Stimulated activated CD4-positive, alpha-beta T cell treated with anti-CD3 and anti-CD28 coated beads, Interleukin-1b, Interleukin-23, amount 100 ng/mL, for 1 hour (primary cell): ENCODE measurements at places on chromosomes 5 and 9.
A peak's percentile ranks its signal among the peaks of the same experiment; 100 is the strongest.

DNA sequence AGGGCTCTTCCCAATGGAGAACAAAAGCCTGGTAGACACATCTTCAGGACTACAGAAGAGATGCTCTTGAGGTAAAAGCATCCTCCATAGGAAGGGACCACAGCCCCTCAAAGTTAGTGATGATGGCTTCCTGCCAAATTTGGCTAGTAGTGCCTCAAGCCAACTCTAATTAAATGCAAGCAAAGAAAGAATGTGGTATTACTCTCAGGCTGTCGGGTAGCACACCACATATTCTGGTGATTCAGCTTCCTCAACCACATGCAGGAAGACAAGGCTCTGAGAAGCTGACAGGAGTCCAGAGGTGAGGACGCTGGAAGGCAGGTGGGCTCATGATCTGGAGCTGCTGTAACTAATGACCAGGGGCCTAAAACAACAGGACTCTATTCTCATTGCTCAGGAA is 37.2 kb upstream of the S1PR3 start:
- DNase-seq: no peak

DNA sequence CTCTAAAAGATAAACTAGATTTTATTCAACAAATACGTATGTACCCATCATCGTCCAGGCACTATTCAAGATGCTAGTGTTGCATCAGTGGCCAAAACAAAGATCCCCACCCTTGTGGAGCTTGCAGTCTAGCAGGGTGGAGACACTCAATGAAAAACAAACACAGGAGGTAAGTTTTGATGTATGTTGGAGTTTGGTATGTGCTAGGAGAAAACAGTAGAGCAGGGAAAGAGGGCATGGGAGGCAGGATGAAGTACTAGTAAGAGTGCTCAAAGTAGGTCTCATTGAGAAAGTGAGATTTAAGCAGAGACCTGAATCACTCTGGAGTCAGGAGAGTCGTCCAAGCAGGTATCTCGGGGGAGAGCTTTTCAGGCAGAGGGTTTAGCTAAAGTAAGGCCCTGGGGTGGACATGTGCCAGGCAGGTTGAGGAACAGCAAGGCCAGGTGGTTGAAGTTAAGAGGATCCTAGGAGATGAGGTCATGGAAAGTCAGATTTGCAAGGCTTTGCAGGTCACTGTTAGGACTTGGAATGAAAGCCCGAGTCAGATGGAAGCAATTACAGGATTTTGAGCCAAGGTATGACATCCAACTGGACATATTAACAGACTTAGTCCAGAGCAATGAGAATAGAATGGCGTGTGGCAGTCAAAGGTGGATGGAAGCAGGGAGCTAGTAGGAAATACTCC is 9.2 kb downstream of the SNX18 start:
- no peak for DNase-seq

DNA sequence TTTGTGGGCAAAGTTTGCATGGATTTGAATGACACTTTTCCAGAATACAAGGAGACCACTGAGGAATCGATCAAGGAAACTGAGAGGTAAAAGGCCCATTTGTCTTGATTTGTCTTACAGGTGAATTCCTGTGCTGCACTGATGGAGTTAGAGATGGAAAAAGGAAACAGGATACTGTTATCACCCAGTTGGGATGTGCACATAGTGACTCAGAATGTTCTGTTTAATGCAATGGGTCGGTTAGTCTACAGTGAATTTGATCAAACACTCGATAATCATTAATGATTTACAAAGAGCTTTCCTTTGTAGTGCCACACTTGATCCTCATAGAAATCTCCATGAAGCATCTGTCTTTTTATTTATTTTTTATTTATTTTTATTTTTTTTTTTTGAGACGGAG is 64.7 kb downstream of the GDA start:
- DNase-seq: no peak

DNA sequence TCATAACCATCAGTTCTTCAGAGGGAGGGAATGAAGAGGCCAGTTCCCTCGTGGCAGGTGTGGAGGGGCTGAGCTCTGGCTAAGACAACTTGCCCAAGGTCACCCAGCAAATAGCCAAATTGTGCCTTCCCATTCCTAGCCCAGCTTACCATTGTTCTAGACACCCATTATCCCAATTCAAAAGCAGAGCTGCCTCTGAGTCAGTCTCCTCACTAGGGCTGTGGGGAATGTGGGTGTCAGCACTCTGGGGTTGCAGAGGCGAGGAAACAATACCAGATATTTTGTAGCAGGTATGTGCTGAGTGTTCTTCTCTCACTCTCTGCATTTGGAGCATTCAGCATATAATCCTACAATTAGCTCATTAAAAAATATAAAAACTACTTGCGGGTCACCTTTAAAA is 270.8 kb downstream of the PSAT1 start:
- DNase-seq: no peak

- DNase-seq: peak; percentile 9
Observed at GRCh38 chr9:124659099-124659659, 111.9 kb downstream of the NR6A1 start.
